A673 (cell line): ENCODE measurements at places on chromosomes 11 and 22. TPM values are rescaled to one million over a fixed set of nuclear protein-coding genes. Genes with fewer than 3 reads are reported as not detected.
A peak's percentile ranks its signal among the peaks of the same experiment; 100 is the strongest.

BTBD18 gene
- total RNA-seq, result not detected in 2 replicates

VSIG2 gene
- not detected in 2 replicates for total RNA-seq

- H3K4me3 ChIP-seq, result no peak overlapping the region
- H3K27ac ChIP-seq, result no peak overlapping the region
- peak; percentile 91 for DNase-seq
- H3K27me3 ChIP-seq, result peaks cover 20% of the 10 kb centered on the region
- H3K4me1 ChIP-seq, result peaks cover 35% of the 10 kb centered on the region
These were observed 3.3 kb upstream of the SHISA8 start for GRCh38 chr22:41917903-41918791.

GRCh38 chr11:35907648-35908431 is 36.0 kb upstream of the LDLRAD3 start:
- H3K27ac ChIP-seq, result no peak overlapping the region
- H3K4me1 ChIP-seq, result no peaks in the 10 kb centered on the region
- no peak for DNase-seq

SFI1 gene
- 61.1 and 61.6 TPM in 2 replicates for total RNA-seq

POTEH gene
- total RNA-seq, result not detected in 2 replicates
